Nucleus accumbens (tissue), 56 donors: ENCODE measurements at places on chromosomes 2 and 18.

DNA sequence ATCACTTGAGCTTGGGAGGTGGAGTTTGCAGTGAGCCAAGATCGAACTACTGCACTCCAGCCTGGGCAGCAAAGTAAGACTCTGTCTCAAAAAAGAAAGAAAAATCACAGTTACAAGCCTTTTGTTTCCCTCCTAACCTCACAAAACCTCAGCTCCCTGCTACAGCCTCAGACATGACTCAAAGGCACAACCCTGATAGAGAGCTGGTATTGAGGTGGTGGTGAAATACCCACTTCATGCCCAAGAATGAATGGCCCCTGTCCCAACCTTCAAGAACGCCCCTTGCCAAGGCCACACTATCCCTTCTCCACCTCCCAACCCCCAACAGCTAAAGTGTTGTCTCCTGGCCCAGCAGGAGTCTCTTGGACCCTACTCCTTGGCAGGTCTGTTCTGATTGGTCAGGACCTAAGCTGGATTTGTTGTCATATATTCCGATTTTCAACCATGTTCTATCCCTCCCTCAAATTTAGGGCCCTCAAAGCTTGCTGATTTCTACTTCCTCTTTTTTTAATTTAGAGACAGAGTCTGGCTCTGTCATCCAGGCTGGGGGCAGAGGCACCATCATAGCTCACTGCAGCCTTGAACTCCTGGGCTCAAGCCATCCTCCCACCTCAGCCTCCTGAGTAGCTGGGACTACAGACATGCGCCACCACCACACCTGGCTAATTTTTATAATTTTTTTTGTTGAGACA is 61.9 kb upstream of the BZW1 start:
- DNase-seq, result no peak

GRCh38 chr2:47631792-47632398 is 151.1 kb upstream of the MSH6 start:
- no peak for DNase-seq

GRCh38 chr2:241154915-241155314 is 4.6 kb downstream of the PPP1R7 start:
- DNase-seq, result no peak

DNA sequence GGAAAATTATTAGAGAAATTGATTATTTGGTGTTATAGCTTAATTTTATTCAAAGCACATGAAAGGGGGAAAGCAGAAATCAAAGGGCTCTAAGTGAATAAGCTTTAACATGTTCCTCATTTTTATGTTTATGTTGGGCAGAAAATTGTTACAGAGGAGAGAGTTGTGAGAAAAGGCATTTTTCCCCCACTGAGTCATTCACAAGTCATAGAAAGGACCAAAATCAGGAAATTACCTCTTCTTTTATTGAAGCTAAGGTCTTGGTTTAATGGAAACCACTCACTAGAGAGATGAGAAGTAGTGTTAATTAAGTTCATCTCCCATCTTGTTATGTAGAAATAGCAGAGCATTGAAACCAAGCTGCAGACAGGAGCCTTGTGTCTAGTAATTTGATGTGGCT is 175.3 kb upstream of the THUMPD2 start:
- DNase-seq, result no peak

GRCh38 chr18:58860747-58861231 is 3.9 kb upstream of the ZNF532 start:
- DNase-seq, result no peak

GRCh38 chr2:225274751-225275150 is 124.8 kb upstream of the NYAP2 start:
- no peak for DNase-seq

GRCh38 chr2:122186761-122187222 is 431.3 kb downstream of the TSN start:
- DNase-seq, result no peak

GRCh38 chr2:26640331-26640745 is 828 bp downstream of the CIB4 start:
- no peak for DNase-seq

GRCh38 chr2:205754924-205755321 is 72.6 kb downstream of the NRP2 start:
- DNase-seq, result no peak

- no peak for DNase-seq
Measured at GRCh38 chr2:36797324-36798070, 101.0 kb downstream of the VIT start.

GRCh38 chr2:173446722-173447121 is 92.0 kb downstream of the CDCA7 start:
- no peak for DNase-seq

- no peak for DNase-seq
Measured at GRCh38 chr2:176931588-176932563, 280.7 kb upstream of the HNRNPA3 start.

- no peak for DNase-seq
Measured at GRCh38 chr2:202429164-202429980, 53.2 kb downstream of the BMPR2 start.

DNA sequence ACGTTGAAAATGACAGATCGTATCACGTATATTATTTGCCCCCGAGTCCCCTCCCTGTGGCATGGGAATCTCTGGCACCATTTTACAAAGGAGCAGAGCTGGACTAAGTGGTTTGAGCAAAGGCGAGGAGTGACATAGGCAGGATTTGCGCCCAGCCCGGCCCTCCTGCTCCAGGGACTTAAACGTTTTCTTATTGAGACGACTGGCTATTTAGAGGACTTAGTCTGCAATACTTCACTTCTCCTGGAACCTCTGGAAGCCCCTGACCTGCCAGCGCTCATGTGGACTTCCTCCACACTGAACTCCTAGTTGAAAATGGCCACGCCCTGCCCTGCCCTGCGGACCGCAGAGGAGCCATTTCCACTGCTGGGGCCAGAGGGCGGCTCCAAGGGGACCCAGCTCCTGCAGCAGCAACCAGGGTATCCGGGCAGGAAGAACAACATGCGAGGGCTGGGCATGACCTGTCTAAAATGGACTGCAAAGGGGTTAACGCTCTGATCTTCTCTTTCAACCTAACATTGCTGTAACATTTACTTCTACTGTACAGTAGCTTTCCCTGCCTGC is 690.7 kb downstream of the LRP1B start:
- DNase-seq, result no peak

DNA sequence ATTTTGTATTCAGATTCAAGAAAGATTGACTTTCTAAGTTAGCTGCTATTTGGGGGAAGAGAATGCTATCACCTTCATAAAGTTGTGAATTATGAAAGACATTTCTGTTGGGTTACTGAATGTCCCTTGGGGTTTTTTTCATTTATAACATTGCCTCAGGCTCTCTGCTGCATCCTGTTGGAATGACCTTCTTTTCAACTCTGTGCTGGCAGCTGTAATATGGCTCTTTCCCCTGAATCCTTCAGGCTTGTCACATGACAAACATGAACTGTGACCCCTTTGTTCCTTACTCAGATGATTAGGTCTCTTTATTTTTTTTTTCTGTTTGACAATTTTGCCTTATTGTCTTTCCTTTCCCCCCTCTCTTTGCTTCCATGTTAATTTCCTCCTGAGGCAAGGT is 159.8 kb downstream of the TAF4B start:
- no peak for DNase-seq

DNA sequence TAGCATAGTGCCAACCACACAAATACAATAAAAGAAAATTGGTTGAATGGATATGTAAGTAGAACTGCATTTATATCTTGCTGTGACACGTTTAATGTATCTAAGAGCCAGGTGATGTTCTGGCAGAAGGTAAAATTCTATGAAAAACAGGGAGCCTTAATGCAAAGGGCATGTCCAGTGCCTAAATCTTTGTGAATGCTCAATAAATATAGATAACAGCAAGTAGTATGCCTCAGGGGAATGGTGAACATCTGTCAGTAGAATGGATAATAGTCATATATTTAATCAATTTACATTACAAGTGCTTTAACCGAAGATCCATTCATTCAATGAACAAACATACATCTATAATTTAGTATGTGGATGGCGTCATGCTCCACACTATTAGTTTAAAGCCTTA is 43.7 kb upstream of the NYAP2 start:
- DNase-seq, result no peak

GRCh38 chr2:1014802-1015201 is 64.2 kb downstream of the SNTG2 start:
- no peak for DNase-seq

- DNase-seq, result no peak
Measured at GRCh38 chr2:36360834-36361233, 5.3 kb downstream of the CRIM1 start.

GRCh38 chr2:48589170-48589767 is 28.4 kb upstream of the GTF2A1L start:
- peak; percentile 10 for DNase-seq

DNA sequence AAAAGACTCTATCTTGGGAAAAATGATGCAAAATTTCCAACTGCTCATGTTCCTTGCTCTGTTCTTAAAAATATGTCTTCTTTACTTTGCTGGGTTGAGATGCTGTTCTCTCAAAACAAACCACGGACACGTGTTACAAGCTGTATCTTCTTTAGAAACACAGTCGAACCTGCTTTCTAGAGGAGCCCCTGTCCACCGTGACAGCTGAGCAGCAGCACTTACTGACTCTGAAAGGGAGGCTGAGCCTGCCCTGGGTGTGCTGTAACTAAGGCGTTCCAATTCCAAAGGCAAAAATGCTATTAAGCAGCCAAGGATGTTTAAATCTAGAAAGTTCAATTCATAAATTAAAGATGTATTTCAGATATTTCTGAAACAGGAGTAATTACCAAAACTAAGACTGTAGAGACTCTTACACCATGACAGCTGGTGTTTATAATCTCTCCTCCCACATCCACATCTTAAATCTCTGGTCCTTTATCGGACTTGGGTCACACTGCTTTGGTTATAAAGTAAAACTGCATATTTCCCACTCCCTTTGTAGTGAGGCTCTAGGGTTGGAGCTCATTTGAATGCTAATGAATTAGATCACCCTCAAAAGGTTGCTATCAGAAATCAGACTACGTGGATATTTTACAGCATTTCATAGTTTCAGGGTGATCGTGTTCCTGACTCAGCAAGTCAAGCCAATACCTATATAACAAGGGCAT is 281.2 kb upstream of the LYPD1 start:
- DNase-seq, result no peak

- DNase-seq, result no peak
Measured at GRCh38 chr2:223537651-223538601, 64.2 kb downstream of the SCG2 start.

DNA sequence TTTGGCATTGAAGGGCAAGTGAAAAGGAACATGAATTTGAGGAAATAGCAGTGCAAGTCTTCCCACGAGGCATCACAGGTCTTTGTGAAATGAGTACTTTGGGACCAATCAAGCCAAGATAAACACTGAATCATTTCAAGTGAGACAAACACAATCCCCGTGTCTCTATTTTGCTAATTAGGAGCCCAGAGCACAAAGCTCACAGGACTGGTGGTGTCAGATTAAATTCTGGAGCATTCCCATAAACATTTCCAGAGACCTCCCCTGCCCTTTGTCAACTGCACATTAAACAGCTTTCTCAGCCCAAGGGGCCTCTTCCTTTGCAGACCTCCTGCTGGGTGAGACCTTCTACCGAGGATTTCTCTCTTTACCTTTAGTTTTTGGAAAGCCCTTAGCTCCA is 50.7 kb downstream of the DAPL1 start:
- no peak for DNase-seq

DNA sequence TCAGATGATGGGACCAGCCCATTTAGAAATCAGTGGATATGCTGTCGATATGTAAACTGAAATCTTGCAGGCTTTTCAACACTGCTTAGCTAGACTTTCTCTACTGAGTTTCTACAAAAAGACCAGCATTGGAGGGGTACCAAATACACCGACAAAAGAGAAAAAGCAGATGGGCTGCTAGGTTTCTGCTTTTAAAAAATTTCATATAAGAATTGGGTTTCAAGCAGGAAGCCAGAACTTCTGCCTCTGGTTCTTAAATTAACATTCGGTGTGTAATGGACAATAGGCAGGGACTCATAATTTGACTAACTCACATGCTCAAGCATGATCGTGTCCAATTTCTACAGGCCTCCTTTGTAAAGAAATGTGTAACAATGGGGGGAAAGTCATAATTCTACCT is 3.1 kb downstream of the ARL4C start:
- DNase-seq, result no peak

GRCh38 chr2:173750353-173750801 is 214.8 kb downstream of the SP3 start:
- DNase-seq, result no peak

DNA sequence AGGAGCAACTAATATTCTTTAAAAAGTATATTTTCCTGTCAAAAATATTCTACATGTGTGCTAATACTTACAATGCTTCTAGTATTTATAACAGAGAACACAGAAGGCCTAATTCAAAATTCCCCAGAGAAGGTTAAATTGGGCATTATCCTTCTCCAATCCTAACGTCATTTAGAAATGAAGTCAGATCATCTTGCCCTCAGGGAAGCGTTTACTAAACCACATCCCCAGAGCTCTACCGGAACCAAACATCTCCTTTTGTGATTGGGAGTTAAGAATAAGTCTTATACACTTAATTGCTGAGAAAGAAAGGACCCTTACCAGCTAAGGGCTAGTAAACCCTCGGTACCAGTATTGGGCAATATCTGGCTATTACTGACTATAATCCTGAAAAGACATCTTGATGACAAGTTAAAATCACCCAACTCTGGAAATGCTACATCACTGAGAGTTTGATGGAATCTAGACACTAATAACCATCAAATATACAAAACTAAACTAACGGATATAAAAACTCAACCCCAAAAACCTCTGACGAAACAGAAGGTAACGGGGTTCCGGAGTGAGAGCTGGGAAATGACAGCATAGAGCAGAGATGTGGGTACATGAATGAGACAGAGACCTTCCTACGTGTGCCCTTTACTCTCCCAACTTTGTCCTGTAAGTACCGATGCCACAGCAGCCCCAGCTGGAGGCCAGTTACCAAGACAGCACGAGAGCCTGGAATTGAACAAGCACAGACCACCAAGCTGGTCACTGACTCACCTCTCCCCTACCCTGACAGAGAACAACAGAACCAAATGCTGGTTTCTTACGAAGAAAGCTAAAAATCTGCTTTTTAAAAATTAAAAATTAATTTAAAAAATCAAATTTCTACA is 35.0 kb downstream of the WDSUB1 start:
- DNase-seq, result no peak

DNA sequence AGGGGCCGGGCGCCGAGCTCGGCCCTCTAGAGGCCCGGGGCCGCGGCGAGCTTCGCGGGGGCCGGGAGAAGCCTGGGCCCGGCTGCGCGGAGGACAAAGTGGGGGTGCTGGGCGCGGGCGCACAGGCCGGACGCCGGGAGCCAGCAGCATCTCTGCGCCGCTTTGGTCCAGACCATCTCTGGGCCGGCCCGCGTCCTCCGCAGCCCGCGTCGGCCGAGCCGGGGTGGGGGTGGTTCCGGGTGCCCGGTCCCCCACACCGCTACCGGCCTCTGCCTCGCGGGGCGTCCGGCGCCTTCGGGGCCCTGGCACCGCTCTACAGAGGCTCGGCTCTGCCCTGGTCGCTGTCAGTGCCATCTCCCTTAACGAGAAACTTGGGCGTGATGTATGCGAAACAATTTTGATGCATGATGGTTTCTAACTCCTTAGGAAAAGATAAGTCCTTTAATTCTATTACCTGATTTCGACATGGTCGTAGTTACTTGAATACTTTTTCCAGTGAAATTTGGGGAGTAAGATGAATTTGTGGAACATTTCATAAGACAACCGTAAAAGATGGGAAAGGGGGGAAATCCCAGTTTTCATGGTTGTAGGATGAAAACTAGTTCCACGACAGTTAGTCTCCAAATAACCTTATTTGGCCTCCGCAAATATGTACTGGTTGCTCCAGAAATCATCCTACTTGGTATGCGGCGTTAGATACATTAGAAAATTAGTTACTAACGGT is 562 bp downstream of the TWSG1 start:
- peak; percentile 61 for DNase-seq

GRCh38 chr2:22756276-22757043 is 628.5 kb upstream of the KLHL29 start:
- no peak for DNase-seq

GRCh38 chr2:108958002-108958401 is 31.0 kb downstream of the EDAR start:
- DNase-seq, result no peak
